Hair follicle dermal papilla cell (primary cell): ENCODE measurements at places on chromosomes 11 and 22. TPM values are rescaled to one million over a fixed set of nuclear protein-coding genes. Genes with fewer than 3 reads are reported as not detected.

The HYLS1 gene
- total RNA-seq: 5.8 and 7.3 TPM in 2 replicates

The PUS3 gene
- total RNA-seq: 8.3 and 10.7 TPM in 2 replicates

The PRR33 gene
- total RNA-seq: not detected in 2 replicates

The CASP1 gene
- total RNA-seq: 11.4 and 11.5 TPM in 2 replicates

The KRTAP5-10 gene
- not detected in 2 replicates for total RNA-seq
